Amniotic stem cell (primary cell): ENCODE measurements at places on chromosomes 16 and 17.

DNA sequence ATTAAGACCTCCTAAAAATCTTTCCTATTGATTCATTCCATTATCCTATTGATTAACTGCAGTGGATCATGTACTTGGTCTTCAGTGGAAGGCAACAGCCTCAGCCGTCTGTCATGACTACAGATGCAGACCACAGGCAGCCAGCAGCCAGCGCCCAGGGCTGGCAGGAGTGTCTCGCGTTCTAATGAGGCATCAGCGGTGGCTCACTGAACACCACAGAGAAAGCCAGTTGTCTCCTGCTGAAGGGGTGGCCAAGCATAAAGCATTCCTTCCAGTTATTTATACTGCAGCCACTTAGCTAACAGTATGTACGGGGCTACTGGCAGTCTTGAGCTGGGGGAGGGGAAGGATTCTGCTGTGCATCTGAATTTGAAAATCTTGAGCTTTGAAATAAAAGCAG is 214.3 kb downstream of the IRX3 start:
- no peak for DNase-seq

GRCh38 chr16:72312828-72313227 is 140.9 kb upstream of the PMFBP1 start:
- DNase-seq = no peak

DNA sequence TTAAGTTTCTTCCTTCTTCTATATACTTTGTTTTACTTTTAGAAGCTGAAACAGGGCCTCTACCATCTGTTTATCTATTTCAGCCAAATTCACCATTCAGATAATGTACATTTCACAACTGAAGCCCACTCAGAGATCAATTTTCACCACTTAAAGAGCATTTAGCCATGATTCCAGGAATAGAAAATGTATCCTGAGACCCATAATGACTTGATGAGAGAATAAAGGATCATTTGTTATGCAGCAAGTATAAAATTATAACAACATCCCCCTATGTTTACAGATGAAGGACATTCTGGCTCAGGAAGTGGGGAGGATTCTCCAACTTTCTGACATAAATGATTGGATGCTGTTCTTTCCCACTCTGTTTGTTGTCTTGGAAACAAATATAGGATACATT is 962.1 kb upstream of the EEF2KMT start:
- DNase-seq = no peak

- no peak for DNase-seq
Observed at GRCh38 chr16:69564845-69565670, 708 bp upstream of the NFAT5 start.

- no peak for DNase-seq
Observed at GRCh38 chr16:75105306-75106061, 11.1 kb downstream of the LDHD start.

- DNase-seq = no peak
Observed at GRCh38 chr16:54199487-54200160, 87.0 kb downstream of the IRX3 start.

- DNase-seq = no peak
Observed at GRCh38 chr17:79046916-79047280, 22.9 kb downstream of the C1QTNF1 start.

DNA sequence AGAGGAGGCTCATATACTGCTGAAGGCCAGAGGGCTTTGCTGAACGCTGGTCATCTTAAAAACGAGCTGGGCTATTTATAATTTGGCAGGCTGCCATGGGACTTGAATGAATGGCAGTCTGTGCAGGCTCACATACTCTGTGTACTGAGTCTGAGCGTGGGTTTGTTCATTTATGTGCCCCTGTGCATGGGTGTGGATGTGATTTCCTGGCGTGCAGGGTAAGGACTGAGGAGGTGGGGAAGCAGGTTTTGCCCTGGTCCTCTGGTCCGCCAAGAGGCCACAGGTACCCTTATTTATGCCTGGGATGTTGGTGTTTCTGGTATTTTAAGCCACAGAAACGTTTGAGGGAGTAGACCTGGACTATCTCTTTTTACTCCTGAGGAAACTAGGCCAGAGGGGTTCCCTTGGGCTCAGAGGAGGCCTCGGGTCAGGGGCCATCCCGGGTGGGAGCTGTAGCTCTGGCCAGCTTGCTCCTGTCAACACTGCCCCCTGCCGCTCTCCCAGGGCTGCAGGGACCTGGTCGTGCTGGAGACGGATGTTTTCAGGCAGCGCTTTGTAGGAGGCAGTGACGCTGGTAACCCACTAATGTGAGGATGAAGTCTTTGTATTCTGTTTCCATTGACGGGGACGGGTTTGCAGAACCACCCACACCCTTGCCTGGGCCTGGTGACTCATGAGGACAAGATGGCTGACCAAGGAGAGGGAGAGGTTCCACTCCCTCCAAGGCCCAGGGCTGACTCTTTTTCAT is 184.4 kb downstream of the MSI2 start:
- peak; percentile 79 for DNase-seq

DNA sequence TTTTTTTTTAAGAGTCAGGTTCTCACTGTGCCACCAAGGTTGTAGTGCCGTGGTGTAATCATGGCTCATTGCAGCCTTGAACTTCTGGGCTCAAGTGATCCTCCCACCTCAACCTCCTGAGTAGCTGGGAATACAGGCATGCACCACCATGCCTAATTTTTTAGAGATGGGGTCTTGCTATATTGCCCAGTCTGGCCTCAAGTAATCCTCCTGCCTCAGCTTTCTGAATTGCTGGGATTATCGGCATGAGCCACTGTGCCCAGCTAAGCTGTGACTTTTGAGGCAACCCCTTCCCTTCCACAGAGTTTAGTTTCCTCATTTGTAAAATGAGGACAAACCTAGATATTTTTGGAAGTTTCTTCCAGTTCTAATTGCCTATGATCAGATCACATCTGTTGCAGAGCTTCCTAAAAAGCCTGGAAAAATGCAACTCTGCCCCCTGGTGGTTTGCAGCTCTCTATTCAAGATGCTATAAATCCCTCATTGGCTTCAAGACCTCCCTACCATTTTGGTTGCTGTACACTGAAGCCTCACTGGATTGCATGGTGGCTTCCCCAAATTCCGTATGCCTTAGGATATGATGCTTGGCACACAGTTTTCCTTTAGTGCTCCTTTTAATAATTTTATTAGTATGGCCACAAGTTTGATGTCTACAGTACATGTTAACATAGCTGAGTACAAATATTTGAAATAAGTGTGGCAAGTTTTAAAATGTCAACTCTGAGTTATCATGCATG is 19.3 kb downstream of the GDE1 start:
- DNase-seq = peak; percentile 22

DNA sequence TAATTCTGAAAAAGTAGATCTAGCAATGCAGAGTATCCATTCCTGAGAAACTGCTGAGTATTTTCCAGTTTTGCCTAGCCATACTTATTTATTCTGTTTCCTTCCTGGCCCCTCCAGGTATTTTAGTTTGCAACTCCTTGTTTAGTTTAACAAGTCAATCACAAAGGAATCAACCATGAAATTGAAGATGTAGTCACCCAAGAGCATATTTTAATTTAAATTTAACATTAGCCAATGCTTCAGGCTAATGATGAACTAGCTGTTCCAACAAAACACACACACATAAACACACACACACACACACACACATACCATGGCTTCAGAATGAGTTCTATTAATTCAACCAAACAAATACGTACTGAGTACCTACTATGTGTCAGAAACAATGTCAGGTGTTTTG is 332.8 kb upstream of the ERCC4 start:
- no peak for DNase-seq

GRCh38 chr17:58136669-58137279 is 11.4 kb upstream of the OR4D1 start:
- DNase-seq = no peak

DNA sequence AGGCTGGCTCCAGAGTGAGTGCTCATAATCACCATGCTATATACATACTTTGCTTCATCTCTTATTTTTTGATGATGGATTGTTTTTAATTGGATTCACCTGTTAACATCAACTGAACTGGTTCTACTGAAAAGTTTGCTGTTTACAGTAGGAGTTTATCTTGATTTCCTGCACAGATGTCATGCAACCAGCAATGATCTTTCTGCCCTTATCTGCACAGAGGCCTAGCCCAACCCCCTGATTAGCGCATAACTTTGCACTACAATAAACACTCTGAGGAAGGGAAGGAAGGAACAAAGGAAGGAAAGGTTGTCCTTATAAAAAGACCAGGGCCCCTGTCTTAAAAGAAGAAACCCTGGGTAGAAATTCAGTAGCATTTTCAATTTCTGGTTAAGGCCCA is 152.9 kb downstream of the RGS9 start:
- no peak for DNase-seq

DNA sequence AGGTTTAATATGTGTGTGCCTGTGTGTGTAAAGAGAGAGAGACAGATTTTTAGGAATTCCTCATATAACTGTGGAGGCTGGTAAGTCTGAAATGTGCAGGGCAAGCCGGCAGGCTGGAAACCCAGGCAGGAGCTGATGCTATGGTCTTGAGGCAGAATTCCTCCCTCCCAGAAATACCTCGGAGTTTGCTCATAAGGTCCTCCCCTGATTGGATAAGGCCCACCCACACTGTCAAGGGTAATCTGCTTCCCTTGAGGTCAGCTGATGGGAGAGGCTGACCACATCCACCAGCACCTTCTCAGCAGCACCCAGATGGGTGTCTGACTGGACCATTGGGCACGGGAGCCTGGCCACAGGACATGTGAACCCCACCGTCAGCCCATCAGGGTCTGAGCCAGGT is 42.4 kb downstream of the C16orf95 start:
- DNase-seq = no peak

GRCh38 chr17:57357392-57357784 is 101.1 kb downstream of the MSI2 start:
- DNase-seq = no peak

GRCh38 chr17:36600465-36600864 is 918 bp upstream of the MRM1 start:
- no peak for DNase-seq

- no peak for DNase-seq
Observed at GRCh38 chr16:83807327-83807709, 460 bp upstream of the HSBP1 start.

GRCh38 chr17:75032720-75033280 is 14.0 kb downstream of the ATP5PD start:
- no peak for DNase-seq

GRCh38 chr16:52705122-52705521 is 158.2 kb upstream of the TOX3 start:
- DNase-seq = no peak

- peak; percentile 16 for DNase-seq
Observed at GRCh38 chr17:40177275-40177874, at the start of gene RAPGEFL1. Gene RAPGEFL1, plus strand, starts transcription at chr17:40177470. Its CDS starts 392 bp downstream, at chr17:40177862.

DNA sequence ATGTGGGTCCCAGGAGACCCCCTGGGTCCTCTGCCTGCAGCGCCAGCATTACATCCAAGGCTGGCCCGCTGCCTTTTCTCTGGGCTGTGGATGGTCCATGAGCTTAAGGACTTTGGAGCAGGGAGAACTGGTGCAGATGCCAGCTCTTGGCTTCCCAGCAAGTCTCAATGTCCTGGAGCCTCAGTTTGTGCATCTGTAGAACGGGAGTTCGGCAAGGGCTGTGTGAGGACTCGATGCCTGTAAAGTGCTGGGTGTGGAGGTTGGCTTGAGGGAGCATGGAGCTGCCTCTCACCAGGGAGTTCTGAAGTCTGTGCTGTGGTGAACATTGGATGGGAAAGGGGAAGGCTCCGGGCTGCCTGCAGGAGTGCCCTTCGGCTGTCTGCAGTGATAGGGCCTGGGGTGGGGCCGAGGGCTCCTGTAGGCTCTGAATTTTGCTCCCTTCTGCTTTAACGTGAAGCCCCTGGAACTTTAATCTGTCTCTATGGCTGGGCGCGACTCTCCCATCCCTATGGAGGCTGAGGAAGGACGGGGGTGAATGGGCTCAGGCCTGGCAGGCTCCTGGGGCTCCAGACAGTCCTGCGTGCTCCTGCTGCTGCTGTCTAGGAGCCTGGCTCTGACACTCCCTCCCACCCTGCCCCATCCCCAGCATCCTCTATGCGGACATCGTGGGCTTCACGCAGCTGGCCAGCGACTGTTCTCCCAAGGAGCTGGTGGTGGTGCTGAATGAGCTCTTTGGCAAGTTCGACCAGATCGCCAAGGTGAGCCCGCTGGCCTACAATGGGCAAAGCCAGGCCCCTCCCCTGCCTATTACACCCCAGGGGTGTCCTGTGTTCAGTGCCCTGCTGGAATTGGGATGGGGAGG is 27.9 kb downstream of the ADCY7 start:
- DNase-seq = no peak

- no peak for DNase-seq
Observed at GRCh38 chr17:57626520-57627210, 118.4 kb downstream of the CCDC182 start.

GRCh38 chr16:25036561-25036960 is 21.4 kb upstream of the ARHGAP17 start:
- no peak for DNase-seq

- peak; percentile 83 for DNase-seq
Observed at GRCh38 chr17:78315355-78316114, 44.3 kb downstream of the SOCS3 start.

DNA sequence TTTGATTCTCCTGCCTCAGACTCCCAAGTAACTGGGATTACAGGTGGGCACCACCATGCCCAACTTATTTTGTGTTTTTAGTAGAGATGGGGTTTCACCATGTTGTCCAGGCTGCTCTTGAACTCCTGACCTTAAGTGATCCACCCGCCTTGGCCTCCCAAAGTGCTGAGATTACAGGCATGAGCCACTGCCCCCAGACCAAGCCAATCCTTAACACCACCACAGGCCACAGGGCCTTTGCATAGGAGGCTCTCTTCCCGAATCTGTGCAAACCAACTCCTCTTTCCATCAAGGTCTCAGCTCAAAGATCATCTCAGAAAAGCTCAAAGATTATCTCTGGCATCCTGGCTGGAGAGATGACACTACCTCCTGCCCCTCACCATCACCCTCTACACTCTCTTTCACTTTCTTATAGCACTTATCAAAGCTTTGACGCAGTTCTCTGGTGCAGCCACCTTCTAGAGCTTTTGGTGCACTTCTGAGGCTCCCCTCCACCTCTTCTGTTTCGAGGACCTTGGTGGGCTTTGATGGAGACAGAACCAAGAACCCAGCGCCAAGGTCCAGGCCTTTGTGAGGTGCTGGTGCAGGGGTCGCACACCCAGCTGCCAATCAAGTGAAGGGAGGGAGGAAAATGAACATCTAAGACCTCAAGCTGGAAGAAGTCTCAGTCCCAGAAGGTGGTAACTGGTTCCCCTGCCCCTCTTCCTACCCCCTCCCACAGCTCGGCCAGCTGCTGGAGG is 23.2 kb upstream of the PHB1 start:
- no peak for DNase-seq

DNA sequence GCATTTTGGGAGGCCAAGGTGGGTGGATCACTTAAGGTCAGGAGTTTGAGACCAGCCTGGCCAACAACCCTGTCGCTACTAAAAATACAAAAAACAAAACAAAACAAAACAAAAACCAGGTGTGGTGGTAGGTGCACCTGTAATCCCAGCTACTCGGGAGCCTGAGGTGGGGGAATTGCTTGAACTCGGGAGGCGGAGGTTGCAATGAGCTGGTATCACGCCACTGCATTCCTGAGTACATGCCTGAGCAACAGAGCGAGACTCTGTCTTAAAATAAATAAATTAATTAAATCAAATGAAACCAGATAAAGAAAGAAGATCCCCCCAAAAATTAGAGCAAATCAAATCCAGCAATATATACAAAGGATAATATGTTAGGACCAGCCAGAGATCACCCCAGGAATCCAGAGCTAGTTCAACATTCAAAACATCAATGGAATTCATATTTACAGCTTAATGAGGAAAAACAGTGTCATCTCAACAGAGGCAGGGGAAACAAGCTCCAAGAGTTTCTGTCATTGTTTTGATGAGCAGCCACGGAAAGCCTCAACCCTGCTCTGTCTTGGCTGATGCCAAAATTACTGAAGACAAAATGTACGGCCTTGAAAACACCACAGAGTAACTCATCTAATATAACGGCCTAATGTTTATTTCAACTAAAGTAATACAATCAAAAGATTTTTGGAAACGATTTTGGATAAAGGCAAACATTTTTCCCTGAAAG is 3.7 kb downstream of the PEMT start:
- no peak for DNase-seq

GRCh38 chr16:11328172-11329070 is 16.8 kb upstream of the RMI2 start:
- peak; percentile 93 for DNase-seq
